ENCODE measurements at places on chromosomes 16 and 17. TPM values are rescaled to one million over a fixed set of nuclear protein-coding genes. Genes with fewer than 3 reads are reported as not detected.

SLC7A5 gene
- total RNA-seq = 236 TPM

NSMCE1 gene
- 150 TPM for total RNA-seq

CLEC19A gene
- total RNA-seq = not detected

LRRC75A gene
- total RNA-seq = 2.3 TPM

DNA sequence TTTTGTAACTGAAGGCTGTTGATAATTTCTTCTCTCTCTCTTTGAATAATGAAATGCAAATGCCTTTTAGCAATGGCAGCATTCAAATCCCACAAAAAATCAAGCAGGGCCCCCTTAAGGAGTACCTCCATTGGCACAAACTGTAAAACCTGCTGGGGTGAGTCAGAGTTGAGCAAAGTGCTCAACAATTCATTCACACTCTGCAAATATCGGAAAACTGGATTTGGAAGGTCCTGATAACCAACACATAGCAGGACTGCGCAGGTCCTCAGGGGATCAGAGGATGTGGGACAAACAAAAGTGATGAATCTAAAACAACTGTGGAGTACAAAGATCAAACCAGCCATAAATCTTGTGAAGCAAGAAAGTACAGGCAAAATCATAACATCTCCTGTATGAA lies 5.6 kb downstream of the CMTR2 start:
- H3K27ac ChIP-seq = no peak overlapping the region
- H3K27me3 ChIP-seq = no peaks in the 10 kb centered on the region
- H3K4me1 ChIP-seq = peaks cover 18% of the 10 kb centered on the region
- H3K4me3 ChIP-seq = no peak overlapping the region
- no peak for DNase-seq

DNA sequence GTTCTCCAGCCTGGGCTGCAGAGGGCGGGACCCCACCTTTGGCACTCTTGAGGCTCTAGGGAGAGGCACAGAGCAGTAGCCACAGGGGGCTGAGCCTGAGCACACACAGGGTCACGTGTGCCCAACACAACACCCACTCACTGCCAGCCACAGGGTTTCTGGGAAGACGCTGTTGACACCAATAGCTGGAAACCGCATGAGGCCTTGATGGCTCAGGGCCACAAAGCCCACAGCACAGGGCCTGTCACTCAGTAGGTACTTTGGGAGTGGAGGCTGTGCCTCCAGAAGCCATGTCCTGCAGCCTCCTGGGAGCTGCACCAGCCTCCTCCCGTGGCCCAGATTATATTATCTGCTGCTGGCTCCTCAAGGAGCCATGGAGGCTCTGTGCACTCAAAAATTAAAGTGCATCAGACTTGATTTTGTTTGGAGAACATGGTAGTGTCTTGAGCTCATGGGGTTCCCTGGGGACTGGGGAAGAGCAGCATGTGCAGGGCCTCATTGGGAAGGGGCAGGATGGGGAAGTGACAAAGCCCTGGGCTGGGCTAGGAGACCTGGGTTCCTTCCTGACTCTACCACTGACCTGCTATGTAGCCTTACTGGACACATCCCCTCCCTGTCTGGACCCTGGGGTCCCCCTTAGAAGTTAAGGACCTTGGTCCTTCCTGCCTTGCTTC lies 12.5 kb upstream of the SREBF1 start:
- no peaks in the 10 kb centered on the region for H3K27me3 ChIP-seq
- peak; percentile 98 for DNase-seq

GRCh38 chr17:33989361-33990148 lies 265.5 kb upstream of the CCL2 start:
- no peaks in the 10 kb centered on the region for H3K4me1 ChIP-seq
- DNase-seq = no peak
- H3K27ac ChIP-seq = no peak overlapping the region
- no peaks in the 10 kb centered on the region for H3K36me3 ChIP-seq
- peaks cover 12% of the 10 kb centered on the region for H3K27me3 ChIP-seq

- H3K36me3 ChIP-seq = no peaks in the 10 kb centered on the region
- DNase-seq = no peak
- H3K4me3 ChIP-seq = no peak overlapping the region
These were observed 297.5 kb upstream of the XYLT1 start for GRCh38 chr16:17768257-17768656.

- no peaks in the 10 kb centered on the region for H3K36me3 ChIP-seq
- no peak overlapping the region for H3K4me3 ChIP-seq
- no peak for DNase-seq
- H3K27me3 ChIP-seq = peaks cover 9% of the 10 kb centered on the region
- no peaks in the 10 kb centered on the region for H3K4me1 ChIP-seq
- H3K27ac ChIP-seq = no peak overlapping the region
These were observed 266.7 kb downstream of the SOX9 start for GRCh38 chr17:72387487-72387886.
